8988T (cell line): ENCODE measurements at places on chromosomes 12 and 14.

- DNase-seq, result no peak
These were observed 31.2 kb downstream of the NUAK1 start for GRCh38 chr12:106107566-106107965.

- no peak for DNase-seq
These were observed 673.7 kb upstream of the TBX3 start for GRCh38 chr12:115357681-115358080.

GRCh38 chr14:28651148-28651547, 115.4 kb upstream of the FOXG1 start:
- no peak for DNase-seq

GRCh38 chr12:72766517-72766916, 494.3 kb downstream of the TRHDE start:
- no peak for DNase-seq

DNA sequence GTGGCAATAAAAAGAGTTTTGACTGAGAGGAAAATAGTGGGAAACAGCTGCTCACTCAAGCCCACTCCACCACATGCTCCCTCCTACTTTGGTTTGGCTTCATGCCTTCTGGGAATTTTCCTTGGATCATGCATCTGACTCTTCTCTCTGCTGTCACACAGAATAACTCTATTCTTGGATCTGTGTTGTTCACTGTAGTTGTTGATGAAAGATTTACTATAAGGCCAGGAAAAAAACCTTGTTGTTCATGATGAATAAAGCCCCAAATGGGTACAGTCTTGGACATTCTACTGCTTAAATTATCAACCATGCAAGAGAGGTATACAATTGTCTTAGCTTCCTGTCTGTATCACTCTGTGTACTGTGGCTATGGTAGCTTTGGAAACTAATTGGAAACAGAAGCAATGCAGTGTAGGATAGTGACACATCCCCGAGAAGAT, 70.5 kb downstream of the TMX1 start:
- DNase-seq, result no peak

GRCh38 chr14:71361336-71361735, 454.1 kb downstream of the PCNX1 start:
- DNase-seq, result no peak

- no peak for DNase-seq
These were observed 11.8 kb upstream of the TUBA1C start for GRCh38 chr12:49253033-49253623.

DNA sequence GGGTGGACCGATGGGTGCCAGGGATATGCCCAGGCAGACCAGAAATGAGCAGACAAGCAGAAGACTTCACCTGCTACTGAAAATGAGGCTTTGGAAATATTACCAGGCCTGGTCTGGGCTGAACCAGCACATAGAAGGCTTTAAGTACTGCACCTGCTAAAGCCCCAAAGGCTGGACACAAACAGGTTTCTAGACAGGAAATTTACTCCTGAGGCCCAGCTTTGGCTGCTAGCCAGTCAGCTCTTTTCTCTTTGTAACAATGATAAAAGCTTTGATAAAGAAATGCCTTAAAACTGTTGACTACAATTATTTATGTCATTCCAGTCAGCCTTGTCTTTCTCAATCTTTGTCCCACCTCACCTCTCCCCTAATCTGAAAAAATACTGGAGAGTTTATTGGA, 228.9 kb upstream of the EGLN3 start:
- no peak for DNase-seq

- no peak for DNase-seq
These were observed 44.1 kb downstream of the TSPAN11 start for GRCh38 chr12:30970559-30971197.
